ENCODE measurements at places on chromosomes 7 and 10.
A peak's percentile ranks its signal among the peaks of the same experiment; 100 is the strongest.

DNA sequence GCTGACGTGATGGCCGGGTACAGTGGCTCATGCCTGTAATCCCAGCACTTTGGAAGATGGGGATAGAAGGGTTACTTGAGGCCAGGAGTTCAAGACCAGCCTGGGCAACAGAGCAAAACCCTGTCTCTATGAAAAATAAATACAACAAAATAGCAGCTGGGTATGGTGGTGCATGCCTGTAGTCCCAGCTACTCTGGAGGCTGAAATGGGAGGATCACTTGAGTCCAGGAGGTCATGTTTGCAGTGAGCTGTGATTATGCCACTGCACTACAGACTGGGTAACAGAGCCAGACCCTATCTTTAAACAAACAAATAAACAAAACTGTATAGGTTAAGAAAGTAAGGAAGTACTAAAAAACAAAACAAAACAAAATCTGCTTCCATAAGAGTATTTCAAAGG lies 6.2 kb upstream of the CUL2 start:
- DNase-seq, result no peak

DNA sequence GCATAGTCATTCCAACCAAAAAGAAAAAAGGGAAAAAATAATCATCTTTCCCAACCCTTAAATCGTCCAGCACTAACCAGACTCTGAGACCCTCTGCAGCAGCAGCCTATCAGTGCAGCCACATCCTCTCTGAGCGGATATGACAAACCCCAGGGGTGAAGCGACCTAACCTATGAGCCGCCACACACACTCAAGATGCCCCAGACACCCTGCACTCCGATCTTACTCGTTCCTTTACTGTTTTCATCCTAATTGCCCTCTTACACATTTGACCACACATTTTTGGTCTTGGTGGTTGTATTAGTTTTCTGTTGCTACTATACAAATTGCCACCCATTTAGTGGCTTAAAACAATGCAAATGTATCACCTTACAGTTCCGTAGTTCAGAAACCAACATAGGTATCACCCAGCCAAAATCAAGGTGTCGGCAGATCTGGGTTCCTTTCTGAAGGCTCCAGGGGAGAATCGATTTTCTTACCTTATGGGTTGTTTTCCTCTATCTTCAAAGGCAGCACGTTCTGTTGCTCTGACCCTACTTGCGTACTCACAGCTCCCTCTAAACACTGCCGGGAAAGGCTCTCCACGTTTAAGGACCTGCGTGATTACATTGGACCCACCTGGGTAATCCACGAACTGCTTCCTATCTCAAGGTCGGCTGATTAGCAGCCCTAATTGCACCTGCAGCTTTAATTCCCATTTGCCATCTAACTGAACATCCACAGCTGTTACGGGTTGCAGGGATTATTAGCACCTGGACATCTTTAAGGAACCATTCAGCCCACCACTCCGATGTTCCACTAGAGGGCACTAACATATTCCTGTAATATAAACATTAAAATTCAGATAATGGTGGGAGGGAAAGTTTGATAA lies 37.3 kb upstream of the PRSS1 start:
- DNase-seq, result peak; percentile 9

DNA sequence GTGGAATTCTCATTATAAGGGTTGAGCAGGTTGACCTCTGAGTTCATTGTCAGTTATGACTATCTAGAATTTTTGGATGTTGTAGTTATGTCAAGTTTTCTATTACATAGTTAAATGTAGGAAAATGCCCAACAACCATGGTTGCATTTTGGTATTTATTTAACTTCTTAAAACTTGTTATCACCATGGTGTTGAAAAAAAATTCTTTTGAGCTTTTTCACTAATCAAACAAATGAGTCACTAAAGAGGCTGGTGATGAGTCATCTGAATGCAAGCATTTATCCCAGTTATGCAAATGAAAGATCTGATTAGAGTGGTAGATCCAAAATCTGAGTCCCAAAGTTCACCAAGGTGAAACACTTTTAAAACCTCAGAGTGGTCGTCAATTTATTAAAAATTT lies 624.7 kb upstream of the IGFBP3 start:
- peak; percentile 72 for DNase-seq

DNA sequence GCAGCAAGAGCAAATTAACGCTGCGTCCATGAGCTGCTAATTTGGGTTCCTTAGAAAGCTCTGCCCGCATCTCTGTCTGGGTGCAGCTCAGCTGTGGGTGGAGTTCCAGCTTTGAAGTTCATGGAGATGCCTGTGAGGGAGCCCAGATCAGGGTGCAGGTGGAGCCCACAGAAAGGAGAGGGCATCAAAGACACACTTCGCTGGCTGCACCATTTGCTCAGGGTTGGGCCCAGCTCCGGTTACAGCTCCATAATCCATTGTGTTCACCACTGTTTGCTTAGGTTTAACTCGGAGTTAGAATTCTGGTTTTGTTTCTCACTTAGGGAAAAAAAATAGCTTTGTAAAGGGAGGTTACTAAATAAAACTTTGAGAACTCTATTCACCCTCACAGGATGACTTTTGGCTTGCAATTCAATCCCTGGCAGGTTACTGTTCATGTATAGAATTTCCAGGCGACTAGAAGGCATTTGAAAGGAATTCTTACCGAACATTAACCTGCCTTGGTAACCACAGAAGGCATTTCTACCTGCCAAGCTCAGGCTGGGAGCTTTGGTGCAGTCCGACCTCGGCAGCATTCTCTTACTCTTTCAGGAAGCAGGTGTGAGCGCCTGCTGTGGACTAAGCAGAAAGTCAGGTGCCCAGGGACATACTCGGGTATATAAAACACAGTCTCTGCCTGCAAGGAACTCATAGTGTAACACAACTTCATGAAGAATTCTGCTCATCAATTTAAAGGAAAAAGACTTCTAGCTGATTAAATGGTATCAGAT lies 179.5 kb upstream of the RNF32 start:
- no peak for DNase-seq

DNA sequence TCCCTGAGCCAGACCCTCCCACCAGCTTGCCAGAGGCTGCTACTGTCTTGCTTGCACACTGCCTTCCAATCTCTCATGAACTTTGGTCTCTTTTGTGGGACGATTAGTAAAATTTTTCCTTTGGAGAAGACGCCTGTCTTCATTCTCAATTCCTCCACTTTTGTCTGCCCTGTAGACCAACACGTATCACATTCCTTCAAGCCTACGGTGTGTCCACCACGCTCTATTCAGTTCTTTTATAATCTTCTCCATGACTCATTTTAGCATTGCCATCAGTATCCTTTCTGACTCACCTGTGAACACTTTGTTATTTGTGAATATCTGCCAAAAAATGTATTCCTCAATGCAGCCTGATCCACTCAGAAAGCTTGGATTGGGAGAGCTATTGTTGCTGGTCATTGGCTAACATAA lies 1.4 kb downstream of the GIMAP5 start:
- DNase-seq, result no peak

DNA sequence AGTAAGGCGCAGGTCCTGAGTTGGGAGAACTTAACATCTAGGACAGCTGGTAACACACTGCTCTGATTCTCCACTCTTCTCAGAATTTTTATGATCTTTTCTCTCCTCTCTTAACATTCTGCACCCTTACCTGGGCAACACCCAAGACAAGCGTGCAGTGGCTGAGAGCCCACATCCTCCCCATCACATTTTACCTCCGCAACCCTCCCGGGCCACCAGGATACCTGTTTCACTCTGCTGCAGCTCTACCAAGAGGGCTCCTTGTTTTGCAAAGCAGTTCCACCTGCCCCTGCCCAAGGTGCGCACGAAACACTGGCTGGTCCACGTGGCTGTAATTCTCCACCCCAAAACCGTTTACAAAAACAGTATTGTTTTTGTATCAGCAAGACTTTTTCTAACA lies 81.5 kb downstream of the ITIH5 start:
- DNase-seq, result no peak

DNA sequence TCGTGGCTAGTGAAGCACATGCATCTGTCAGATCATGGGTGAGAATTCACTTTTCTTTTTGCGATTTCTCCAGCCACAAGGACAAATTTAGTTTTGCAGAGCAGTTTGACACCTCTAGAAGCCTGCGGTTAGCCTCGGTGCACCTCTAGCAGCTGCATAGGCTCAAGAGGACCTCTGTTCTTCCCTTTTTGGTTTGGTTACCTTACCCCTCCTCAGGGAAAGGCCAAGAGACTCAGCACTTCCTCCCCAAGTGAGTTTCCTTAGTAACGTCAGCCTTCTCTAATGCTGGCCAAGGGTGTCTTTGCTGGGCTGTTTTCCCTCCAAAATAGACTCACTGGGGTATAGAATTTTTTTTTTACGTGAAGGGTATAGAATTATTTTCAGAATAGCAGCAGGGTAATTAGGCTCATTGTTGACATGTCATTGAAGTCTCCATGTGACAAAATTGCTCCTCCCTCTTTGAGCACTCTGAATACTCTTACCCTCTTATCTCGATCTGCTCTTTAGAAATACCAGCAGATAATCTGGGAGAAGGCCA lies 97.8 kb downstream of the AUTS2 start:
- no peak for DNase-seq

GRCh38 chr7:116432527-116432916 lies 67.0 kb upstream of the CAV2 start:
- DNase-seq, result no peak

GRCh38 chr7:65287023-65287422 lies 86.6 kb upstream of the ZNF92 start:
- no peak for DNase-seq

GRCh38 chr10:34183016-34183796 lies 631.9 kb downstream of the PARD3 start:
- no peak for DNase-seq

- no peak for DNase-seq
Observed at GRCh38 chr10:12196531-12197211, 683 bp downstream of the CDC123 start.

- DNase-seq, result no peak
Observed at GRCh38 chr10:27312854-27313253, 72.3 kb upstream of the ACBD5 start.

- DNase-seq, result no peak
Observed at GRCh38 chr7:119413314-119413805, 859.6 kb upstream of the KCND2 start.

DNA sequence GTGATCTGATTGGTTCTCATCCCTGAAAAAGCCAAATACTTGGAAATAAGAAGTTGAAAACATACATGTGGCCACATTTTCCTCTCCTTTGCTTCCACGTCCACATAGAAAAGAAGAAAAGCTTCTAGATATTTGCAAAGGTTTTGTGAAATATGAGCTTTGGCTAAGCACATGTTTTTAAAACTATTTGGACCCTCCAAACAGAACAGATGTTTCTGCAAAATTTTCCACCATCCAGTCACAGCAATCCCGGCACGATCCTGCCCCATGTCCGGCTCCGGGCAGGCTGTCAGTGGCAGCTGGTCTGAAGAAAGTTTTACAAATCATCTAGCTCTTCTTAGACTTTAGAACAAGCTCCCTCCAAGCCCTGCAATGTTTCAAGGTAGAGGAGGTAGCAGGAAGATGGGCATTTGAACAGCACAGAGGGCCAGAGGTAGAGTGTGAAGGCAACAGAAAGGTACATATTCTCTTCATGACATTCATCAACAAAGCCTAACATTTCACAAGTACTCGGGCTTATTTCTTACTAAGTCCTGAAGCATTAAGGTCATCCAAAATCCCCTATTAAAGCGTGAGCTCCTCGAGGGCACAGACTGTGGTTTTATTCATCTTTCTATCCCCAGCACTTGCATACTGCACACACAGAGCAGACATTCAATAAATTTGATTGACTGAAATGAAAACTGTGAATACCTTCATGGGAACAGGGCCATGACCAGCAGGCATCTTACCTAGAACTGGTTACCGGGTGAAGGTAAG lies 110.1 kb downstream of the JAZF1 start:
- DNase-seq, result no peak

DNA sequence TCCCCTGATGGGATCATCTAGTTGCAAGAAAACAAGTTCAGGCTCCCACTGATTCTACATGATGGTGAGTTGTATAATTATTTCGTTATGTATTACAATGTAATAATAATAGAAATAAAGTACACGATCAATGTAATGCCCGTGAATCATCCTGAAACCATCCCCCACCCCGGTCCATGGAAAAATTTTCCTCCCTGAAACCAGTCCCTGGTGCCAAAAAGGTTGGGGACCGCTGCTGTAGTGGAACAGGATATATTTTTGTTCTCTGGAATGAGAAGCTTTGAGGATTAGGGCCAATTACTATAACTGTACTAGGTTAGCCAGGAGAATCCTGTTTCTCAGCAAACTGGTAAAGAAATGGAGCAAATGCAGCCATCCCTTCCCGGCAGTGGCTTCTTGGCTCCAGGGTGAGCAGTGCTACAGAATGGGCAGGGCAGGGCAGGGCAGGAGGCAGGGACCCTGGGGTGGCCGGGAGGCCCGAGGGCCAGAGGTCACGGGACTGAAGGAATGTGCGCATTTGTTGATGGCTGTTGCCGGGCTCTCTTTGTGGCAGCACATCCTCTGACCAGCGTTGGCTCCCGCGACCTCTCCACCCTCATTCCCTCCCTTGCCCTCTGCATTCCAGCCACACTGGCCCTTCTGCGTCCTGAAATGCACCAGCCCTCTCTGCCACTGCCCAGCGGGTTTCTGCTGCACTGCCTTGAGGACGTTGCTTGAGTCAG lies 162.3 kb upstream of the NPS start:
- no peak for DNase-seq

GRCh38 chr10:10996966-10997620 lies 20.6 kb upstream of the CELF2 start:
- no peak for DNase-seq

DNA sequence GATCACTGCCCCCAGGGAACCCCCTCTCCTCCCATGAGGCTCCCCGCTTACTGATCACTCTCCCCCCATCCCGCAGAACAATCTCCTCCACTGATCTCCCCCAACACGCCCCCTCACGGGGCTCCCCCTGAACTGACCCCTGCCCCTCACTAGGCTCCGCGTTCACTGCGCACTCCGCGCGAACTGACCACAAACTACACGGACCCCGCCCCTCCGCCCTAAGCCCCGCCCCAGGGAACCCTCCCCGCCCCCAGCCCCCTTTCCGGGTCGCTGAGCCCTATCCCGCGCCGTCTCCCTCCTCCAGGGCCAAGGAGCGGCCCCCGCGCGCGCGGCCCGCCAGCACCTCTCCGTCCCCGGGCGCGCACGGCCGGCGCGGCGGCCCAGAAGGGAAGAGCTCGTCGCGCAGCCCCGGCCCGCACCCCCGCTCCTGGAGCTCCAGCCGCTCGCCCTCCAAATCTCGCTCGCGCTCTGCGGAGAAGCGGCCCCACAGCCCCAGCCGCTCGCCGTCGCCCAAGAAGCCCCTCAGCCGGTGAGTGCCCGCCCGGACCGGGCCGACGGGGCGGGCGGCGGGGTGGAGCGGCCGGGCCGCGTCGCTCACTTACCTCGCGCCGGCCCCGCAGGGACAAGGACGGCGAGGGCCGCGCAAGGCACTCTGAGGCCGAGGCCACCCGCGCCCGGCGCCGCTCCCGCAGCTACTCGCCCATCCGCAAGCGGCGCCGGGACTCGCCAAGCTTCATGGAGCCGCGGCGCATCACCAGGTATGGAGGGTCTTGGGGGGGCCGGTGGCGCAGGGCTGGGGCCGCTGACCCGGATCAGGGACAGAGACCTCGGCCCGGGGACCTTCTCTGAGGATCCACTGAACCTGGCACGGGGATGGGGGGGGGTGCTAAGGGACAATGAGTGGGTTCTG lies 19.9 kb upstream of the HSPB1 start:
- DNase-seq, result no peak

GRCh38 chr10:80964955-80965614 lies 427.4 kb downstream of the SH2D4B start:
- DNase-seq, result no peak
